ENCODE measurements at places on chromosomes 4 and X.

- DNase-seq, result no peak
These were observed 498.9 kb downstream of the INPP4B start for GRCh38 chr4:142347241-142347640.

- DNase-seq, result peak; percentile 79
These were observed 282.8 kb downstream of the PPP1R2C start for GRCh38 chrX:42495139-42495538.

DNA sequence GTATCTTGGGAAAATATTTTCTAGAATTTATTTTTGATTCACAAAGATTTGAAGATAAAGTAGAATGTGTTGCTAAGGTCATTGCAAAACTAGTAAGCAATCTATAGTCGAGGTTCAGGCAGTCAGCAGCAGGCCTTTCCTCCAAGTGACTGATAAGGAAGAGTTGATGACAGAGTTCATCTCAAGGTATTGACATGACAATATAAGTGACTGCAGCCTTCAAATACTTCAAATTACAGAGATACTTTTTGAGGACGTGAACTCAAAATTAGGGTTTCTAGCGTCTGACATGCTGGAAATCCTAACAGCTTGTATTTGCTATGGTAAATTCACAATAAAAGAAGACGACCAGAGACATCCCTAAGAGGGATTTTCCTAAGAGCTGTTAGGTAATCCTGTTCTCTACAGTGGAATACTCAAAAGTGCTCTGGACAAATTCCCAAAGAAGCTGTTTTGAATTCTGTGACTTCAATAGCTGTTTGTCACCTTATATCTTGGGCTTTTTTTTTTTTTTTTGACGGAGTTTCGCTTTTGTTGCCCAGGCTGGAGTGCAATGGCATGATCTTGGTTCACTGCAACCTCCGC is 7.4 kb downstream of the ARHGAP10 start:
- no peak for DNase-seq

GRCh38 chrX:153731117-153731844 is 6.6 kb downstream of the ABCD1 start:
- DNase-seq, result no peak

GRCh38 chr4:141640696-141641095 is 4.3 kb downstream of the IL15 start:
- no peak for DNase-seq

GRCh38 chr4:146261041-146261440 is 46.7 kb downstream of the REELD1 start:
- no peak for DNase-seq

- no peak for DNase-seq
These were observed 68.9 kb downstream of the COL25A1 start for GRCh38 chr4:109233570-109233969.

GRCh38 chr4:5322321-5322720 is 271.0 kb downstream of the STK32B start:
- no peak for DNase-seq

DNA sequence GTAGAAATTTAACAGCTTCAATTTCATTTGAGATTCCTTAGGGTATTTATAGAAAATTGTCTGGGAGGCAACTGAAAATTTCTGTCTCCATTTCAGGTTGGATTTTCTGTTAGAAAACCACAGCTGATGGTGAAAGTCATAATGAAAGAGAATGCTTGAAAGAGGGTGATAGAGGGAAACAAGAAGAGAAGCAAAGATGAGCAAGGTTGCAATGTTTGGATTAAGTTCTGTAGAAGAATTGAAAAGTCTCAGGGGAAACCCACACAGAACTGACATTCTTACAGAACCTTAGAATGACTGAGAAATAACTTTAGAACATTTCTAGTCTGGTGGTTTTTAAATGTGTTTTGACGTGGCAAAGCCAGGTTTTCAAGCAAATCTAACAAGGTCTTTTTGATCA is 14.7 kb downstream of the GBA3 start:
- DNase-seq, result no peak

GRCh38 chr4:173591760-173592159 is 61.7 kb upstream of the HAND2 start:
- DNase-seq, result no peak

- DNase-seq, result no peak
These were observed 151.3 kb upstream of the TTC29 start for GRCh38 chr4:147096667-147097604.
